ENCODE measurements at places on chromosomes 12 and 14. TPM values are rescaled to one million over a fixed set of nuclear protein-coding genes. Genes with fewer than 3 reads are reported as not detected.

Gene COQ5
- 21.5 TPM for total RNA-seq

Gene TSHR
- total RNA-seq: 0.29 TPM

Gene PRR4
- 4.3 TPM for total RNA-seq

GRCh38 chr14:86627080-86627479 is 1097.1 kb downstream of the FLRT2 start:
- DNase-seq: no peak

DNA sequence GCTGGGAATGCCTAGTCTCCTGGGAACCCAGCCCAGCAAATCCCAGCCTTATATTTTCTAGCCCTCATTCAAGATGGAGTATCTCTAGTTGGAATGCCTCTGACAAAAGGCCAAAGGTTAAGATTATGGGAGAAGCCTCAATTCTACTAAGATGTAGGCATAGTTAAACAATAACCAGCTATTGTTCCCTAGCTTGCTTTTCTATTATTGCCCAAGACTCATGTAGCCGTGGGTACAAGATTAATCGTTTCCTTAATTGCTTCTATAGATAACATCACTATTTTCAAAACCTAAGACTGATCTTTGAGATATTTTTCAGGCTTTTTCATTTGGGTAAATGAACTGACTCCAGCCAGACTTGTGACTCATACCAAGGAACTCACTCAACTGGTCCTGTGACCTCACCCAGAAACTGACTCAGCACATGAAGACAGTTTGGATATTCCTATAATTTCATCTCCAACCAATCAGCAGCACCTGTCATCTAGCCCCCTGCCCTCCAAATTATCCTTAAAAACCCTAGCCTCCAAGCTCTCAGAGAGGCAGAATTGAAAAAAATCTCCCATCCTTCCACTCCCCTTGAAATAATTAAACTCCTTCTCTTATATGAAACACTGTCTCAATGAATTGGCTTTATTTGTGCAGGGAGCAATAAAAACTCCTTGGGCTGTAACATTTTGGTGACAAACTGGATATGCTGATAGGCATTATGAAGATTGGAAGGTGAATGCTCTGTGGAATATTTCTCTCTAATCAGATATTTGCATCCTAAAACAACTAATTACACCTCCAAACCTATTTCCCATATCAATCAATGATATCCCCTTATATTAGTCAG is 589.0 kb downstream of the C12orf50 start:
- DNase-seq: no peak

GRCh38 chr12:79549531-79550271 is 141.1 kb downstream of the PAWR start:
- DNase-seq: no peak

DNA sequence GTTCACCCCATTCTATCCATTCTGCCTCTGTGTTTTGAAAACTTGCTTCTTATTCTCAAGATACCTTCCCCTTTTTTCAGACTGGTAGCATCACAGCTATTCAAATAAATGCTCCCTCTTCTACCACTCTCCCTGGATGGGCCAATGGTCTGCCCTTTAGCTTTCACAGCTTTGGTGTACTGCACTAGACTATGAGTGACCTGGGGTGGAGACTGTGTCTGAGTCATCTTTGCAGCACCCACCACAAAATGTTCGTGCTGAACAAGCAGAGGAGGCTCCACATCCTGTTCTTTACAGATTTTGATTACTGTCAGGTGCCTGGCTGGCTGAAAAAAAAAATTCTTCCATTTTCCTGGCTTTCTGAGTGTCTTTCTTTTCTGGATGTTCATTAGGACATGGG is 1104.1 kb upstream of the TMEM132C start:
- no peak for DNase-seq
